Muscle of arm (tissue), 14 donors: ENCODE measurements at places on chromosomes 3 and 15.

DNA sequence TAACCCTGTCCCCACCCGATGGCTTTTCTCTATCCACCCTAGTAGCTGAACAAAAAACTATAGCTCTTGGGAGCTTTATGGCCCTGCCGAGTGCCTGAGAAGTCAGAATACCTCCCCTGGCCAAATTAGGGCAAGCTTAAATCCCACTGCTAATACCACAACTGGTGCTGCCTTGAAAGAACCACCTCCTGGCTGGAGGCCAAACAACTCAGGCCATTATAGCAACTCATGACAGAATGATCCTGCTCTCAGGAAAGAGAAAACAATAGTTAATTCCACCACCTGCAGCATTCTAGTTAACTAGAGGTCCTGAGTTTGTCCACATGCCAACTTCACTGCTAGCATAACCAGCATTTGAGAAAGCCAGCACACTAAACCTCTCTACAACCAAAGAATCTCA, 123.2 kb downstream of the RTP4 start:
- no peak for DNase-seq

DNA sequence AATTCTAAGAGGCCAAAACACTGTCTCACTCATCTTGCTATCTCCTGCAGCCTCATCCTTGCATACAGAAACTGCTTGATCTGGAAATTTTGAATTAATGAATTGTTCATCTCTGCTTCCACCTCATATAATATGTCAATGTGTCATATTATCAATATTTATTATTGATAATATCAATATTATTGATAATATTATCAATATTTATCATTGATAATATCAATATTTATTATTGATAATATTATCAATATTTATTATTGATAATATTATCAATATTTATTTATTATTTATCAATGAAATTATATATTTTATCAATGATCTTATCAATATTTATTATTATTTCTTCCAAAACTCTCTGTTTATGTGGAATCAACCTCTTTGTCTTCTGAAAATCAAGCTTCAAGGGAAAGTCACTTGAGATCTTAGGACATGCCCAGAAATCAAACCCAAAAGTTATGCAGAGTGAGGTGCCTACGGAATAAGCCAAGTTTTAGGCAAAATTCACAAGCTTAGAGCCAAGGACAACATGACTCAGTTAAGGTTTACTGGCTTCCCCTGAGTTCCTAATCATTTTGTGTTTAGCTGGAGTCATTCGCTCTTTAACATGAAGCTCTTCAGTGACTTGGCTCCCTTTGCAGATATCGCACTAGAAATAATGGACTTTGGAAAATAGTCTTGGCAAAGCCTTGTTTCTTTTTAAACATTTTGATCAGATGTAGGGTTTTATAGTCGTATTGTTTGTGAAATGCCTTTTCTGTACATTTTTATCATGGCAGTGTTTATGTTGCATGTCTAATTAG, 297.1 kb upstream of the RARB start:
- peak; percentile 52 for DNase-seq

DNA sequence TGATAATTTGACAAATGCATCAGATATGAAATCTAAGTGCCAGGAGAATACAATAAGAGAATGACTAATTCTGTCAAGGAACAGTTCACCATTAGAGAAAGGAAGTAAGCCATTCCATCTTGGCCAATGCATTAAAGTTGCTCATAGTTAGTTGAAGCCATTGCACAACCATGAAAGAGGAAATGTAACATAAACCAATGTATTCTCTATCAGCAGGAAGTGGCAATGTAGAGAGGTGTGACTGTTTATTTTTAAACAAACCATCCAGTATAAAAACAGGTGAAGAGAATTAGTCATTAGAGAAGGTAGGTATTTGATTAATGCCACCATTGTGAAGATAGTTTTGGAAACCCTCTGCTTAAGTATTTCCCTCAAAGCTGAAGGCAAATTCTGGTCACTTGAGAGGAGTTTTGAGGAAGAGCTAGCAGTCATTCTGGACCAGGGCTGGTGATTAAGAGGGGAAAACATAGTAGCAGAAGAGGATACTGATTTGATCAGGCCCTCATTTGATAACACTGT, 10.7 kb upstream of the ANXA2 start:
- no peak for DNase-seq

GRCh38 chr3:28279770-28280169, 38.4 kb downstream of the CMC1 start:
- no peak for DNase-seq

DNA sequence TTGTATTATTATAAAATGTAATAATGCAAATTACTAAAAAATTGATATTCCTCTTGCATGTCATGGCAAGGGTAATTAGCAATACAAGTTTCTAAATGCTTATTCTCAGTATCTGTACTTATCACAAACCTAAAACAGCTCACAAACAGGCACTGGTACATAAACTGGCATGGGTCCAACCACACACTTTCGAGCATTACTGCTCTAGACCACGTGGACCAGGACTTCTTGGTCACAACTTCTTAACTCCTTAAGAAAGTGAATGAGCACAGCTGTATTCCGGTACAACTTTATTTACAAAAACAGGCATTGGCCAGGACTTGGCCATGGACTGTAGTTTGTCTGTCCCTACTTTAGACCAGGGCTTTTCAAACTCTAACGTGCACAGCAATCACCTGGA, 173.3 kb downstream of the SUCLG2 start:
- DNase-seq: no peak

DNA sequence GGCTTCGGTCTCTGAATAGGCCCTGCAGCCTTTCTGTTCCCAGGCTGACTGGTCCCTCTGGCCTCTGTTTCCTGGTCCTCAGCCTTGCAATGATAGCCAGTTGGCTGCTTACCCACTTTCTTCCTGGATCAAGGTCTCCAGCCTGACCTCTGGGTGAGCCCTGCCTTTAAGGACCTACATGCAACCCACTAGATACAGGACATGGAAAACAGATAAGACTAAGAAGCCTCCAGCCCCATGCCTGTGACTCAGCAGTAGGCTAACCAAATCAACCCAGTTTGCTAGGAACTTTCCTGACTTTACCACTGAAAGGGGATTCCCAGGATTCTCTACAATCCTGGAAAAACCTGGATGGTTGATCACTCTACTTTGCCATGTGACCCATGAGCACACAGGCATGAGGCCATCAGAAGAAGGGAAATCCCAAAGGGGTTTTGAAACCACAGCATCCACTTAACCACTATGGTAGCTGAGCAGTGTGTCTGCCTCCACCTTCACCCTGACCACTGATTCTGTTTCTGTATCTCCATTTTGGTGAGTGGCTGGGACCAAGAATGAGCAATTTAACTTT, 188.1 kb downstream of the CHST2 start:
- no peak for DNase-seq

- DNase-seq: no peak
Measured at GRCh38 chr3:59660852-59661625, 611.2 kb upstream of the CFAP20DC start.

DNA sequence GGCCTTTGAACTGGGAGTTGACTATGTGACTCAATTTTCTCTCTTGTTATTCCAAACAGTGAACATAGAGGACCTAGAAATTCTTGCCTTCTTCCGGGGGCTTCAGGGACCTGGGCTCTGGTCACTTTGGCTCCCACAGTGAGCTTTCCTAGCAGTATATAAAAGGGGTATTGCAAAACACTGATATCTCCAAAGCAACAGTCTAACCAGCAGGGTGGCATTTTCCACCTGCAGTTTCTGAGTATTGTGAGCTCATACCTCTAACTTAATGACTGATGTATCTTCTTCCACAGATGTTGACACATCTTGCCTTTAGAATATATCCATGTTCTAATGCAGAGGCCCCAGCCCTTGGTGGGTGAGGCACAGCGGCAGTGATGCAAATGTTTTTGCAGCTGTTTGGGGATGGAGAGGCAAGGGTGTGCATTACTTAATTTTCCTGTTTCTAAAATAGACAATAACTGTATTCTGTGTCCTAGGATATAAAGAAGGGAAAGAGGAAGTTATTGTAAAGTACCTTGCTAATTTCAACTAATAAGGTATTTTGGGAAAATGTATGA, 45.7 kb upstream of the ADGRG7 start:
- no peak for DNase-seq

GRCh38 chr3:107745354-107745753, 222.6 kb downstream of the BBX start:
- DNase-seq: no peak

DNA sequence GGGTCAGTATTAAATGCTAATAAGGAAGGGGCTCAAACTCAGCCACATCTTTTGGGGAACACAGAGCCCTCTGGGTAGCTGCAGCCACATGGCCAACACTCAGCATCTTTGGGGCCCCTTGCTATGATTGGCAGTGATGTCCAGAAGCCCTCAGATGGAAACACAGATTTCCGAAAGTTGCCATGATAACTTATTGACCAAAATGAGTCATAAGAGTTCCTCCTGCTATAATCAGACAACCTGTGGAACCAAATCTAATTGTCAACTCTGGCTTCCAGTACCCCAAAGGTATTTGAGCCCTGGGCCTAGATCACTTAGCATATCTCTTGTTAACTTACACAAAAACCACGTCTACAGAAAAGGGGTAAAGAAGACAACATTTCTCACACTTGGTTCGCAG, 392.2 kb downstream of the KCNH8 start:
- DNase-seq: no peak

DNA sequence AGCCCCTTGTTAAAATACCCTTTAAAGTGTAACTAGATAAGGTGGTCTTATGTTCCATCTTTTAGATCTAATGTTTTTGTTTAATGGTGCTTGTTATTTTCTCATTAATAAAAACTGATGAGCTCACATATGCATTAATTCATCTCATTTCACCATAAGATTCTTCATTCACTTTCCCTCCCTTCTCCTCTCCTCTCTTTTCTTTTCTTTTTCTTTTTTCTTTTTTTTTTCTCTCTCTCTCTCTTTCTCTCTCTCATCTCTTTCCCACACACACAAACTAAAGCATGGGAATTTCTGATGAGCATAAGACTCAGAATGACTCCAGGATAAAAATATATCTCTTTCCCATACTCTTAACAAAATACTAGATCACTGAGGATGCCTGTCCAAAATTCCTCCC, 49.6 kb downstream of the MECOM start:
- no peak for DNase-seq

GRCh38 chr3:57919987-57920386, 88.2 kb upstream of the FLNB start:
- no peak for DNase-seq

- no peak for DNase-seq
Measured at GRCh38 chr15:52241489-52241888, 50.3 kb upstream of the GNB5 start.

GRCh38 chr3:56322862-56323261, 145.4 kb downstream of the ERC2 start:
- no peak for DNase-seq

DNA sequence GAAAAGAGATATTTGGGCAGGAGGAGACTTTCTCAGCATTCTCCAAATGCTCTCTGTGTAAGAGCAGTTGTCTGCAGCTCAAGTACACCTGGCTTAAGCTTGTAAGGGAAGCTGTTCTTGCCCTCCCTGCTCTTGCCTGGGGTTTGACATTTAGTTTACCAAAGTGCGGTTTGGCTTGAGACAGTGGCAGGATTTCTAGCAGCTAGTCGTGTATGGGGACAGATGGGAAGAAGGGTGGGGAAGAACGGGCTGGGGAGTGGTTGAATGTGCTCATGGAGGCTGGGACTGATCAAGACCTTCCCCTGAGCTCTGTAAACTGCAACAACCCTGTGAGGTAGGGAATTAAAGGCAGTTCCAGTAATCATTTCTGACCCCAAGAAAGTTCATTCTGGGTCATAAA, 39.8 kb downstream of the SQOR start:
- DNase-seq: no peak

- DNase-seq: no peak
Measured at GRCh38 chr15:85091990-85092389, 110.3 kb downstream of the PDE8A start.

- DNase-seq: peak; percentile 83
Measured at GRCh38 chr3:194951931-194952582, 266.4 kb downstream of the FAM43A start.

- DNase-seq: peak; percentile 73
Measured at GRCh38 chr15:40274350-40275274, 8.3 kb downstream of the ANKRD63 start.

DNA sequence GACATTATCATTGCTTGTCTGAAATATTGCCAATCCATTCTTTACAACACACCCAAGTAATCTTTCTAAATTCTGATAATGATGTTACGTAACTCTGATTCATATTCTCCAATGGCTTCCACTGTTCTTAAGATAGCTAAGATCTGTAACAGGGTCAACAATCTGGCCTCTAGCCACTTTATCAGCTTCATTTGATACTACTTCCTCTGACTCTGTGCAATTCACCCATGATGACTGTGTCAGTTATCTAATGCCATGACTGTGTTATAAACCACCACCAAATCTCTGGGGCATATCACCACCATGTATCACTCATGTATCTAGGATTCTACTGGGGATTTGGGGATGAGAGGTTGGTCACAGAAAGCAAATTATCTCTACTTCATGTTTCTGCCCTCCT, 44.0 kb downstream of the CD200 start:
- no peak for DNase-seq

- no peak for DNase-seq
Measured at GRCh38 chr3:122298239-122298638, 26.8 kb upstream of the CSTA start.

- no peak for DNase-seq
Measured at GRCh38 chr15:66646308-66646707, 55.7 kb upstream of the SMAD6 start.

- DNase-seq: no peak
Measured at GRCh38 chr3:177538750-177539730, 341.8 kb upstream of the TBL1XR1 start.

- no peak for DNase-seq
Measured at GRCh38 chr3:196135693-196136639, 54.1 kb upstream of the TFRC start.

DNA sequence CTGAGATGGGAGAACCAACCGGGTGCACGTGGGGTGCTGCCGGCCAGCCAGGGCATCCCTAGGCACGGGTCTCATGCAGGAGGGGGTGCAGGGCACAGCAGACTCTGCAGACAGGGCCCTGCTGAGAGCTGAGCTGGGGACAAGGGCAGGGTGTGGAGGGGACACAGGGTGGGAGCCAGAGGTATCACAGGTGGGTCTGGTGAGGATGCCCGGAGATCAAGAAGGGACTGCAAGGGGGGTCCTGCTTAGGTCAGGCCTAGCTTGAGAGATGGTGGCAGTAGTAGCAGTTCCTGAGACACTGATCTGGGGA, 39.5 kb upstream of the PRR23E start:
- no peak for DNase-seq

- peak; percentile 75 for DNase-seq
Measured at GRCh38 chr3:10594915-10595314, 89.5 kb upstream of the ATP2B2 start.

- no peak for DNase-seq
Measured at GRCh38 chr15:32690941-32691688, 26.7 kb upstream of the GREM1 start.

- no peak for DNase-seq
Measured at GRCh38 chr15:40282147-40282868, 556 bp downstream of the ANKRD63 start.

GRCh38 chr15:89483079-89483478, 13.3 kb downstream of the RHCG start:
- no peak for DNase-seq

- no peak for DNase-seq
Measured at GRCh38 chr3:159448902-159449301, 539.7 kb upstream of the IL12A start.
